ENCODE measurements at places on chromosomes 3 and 15. TPM values are rescaled to one million over a fixed set of nuclear protein-coding genes. Genes with fewer than 3 reads are reported as not detected.

CP gene
- total RNA-seq: 0.53 TPM

DNA sequence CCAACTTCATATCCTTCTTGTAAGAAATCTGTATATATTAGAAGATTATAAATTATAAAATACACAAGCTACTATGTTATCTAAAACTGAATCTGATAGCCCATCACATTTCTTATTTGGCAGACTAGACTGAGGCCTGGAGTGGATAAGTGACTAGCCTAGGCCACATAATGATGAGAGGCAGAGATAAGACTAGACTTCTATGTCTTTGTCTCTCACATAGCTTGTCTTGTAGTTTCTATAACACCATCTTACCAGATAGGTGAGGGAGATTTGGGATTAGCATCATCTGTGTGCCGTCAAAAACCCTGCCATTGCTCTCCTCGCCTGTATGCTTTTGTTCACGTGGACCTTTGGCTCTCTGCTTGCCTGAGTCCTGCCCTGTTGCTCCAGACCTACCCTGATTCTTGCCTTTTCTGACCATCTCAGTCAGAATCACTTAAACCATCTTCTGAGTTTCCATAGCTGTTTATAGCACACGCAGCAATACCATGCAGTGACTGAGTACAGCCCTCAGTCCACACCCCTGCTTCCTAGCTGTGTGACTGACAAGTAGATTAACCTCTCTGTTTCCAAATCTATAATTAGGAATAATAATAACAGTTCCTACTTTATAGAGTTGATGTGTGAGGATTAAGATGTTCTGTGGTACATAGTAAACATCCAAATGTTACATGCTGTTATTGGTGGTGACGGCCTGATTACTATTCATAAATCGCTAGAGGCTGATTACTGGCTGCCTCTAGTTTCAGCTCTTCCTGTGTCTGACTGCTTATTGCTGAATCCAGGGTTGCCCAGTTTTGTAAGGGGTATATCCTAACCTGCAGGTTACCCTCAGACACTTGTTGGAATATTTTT is 49.7 kb downstream of the PDE8A start:
- no peak for DNase-seq

RFX7 gene
- total RNA-seq: 5.0 TPM

- DNase-seq: no peak
Observed at GRCh38 chr3:158384019-158384418, 187.0 kb upstream of the MLF1 start.

GRCh38 chr3:81462921-81463320 is 298.5 kb downstream of the GBE1 start:
- no peak for DNase-seq

PLCH1 gene
- total RNA-seq: 0.35 TPM

DNA sequence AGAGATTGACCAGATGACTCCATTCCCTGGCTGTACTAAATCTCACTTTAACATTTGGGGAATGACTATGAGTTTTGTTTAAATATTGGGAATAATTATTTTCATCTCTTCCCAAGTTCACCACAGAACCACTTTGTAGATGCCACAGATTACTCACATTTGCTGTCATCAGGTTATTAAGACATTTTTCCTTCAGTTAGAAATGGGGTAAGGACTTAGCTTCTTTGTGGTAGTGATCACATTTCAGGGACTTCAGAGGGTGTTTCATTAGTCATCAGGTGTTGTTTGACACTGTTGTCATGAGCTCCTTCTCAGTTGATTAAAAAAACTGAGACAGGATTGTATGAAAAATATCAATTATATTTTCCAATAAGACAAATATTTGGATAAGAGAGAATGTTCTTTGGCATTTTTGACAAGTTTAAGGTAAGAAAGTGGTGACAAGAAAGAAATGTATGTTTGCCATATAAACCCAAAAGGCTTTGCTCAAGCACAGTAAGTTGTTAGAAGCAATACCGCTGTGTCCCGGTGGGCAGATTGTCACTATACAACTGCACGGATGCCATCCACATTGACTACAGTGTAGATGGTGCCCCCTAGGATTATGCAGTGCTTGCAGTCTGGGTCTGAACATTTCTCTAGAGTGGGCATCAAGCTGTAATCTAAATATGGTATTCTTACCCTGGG is 22.3 kb downstream of the FBXL2 start:
- DNase-seq: no peak

XCR1 gene
- not detected for total RNA-seq

All from SK-MEL-5 (cell line).